Stimulated activated memory B cell treated with anti-CD40 and anti-IgM and Interleukin-4, amounts not matched to agents 10 μg/mL and 1 μg/mL and 100 μg/mL, for 72 hours (primary cell): ENCODE measurements at places on chromosomes 4 and X.
A peak's percentile ranks its signal among the peaks of the same experiment; 100 is the strongest.

DNA sequence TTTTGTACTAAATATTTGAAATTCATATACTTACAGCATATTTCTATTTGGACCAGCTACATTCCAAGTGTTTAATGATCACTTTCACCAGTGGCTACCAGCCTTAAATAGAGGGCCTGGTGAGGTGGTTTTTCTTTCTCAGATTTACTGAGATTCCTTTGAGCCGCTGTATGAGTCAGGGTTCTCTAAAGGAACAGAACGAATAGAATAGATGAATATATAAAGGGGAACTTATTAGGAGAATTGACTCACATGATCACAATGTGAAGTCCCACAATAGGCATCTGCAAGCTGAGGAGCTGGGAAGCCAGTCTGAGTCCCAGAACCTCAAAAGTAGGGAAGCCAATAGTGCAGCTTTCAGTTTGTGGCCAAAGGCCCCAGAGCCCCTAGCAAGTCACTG, 146.2 kb upstream of the TLL1 start:
- no peak for ATAC-seq

DNA sequence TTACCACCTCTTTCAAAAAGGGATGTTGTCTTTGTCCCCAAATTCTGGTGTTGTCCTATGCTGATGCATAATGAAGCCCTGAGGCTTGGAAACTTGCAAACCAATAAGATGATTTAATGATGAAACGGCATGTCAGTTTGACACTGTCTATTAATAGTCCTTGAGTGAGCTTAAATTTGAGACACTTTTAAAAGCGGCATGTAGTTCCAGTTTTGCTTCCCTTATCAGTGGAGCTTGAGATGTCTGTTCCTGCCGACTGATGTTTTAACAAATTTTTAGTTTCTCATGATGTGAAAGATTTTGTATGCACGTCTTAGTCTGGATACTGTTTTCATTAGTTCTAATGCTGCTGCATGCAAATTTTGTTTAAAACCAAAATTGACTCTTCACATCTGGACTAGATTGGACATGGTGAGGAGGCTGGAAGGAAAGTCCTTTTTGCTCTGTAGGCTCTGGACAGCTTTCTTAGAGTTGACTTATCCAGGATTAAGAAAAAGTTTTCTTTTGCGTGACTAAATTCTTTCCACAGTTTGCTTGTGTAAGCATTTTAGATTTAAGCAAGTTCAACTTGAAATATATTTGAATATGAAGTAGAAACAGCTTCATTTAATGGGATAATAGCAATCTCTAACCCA, 11.7 kb downstream of the C1GALT1C1 start:
- ATAC-seq, result no peak

GRCh38 chr4:117847849-117848248, 186.4 kb upstream of the NDST3 start:
- no peak for ATAC-seq

GRCh38 chr4:124019749-124020549, 623.4 kb downstream of the SPRY1 start:
- no peak for ATAC-seq

GRCh38 chrX:45992402-45993123, 552.7 kb downstream of the ZNF674 start:
- ATAC-seq, result no peak

DNA sequence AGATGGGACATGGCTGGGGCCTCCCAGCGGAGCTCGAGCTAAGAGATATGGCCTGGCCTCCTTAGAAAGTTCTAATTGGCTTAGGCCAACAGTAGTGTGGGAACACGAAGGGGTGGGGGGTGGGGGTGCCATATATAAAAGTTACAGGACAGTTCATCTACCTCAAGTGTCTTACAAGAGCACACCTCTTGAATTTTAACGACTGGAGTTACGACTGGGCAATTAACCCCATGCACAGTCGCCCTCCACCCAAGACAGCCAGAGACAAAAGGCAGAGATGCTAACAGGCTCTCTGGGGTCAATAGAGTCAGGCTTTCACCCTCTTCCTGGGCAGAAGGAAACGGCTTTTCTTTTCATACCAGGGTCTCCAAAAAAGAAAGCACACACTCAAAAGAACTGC, 302.2 kb downstream of the BCOR start:
- no peak for ATAC-seq

DNA sequence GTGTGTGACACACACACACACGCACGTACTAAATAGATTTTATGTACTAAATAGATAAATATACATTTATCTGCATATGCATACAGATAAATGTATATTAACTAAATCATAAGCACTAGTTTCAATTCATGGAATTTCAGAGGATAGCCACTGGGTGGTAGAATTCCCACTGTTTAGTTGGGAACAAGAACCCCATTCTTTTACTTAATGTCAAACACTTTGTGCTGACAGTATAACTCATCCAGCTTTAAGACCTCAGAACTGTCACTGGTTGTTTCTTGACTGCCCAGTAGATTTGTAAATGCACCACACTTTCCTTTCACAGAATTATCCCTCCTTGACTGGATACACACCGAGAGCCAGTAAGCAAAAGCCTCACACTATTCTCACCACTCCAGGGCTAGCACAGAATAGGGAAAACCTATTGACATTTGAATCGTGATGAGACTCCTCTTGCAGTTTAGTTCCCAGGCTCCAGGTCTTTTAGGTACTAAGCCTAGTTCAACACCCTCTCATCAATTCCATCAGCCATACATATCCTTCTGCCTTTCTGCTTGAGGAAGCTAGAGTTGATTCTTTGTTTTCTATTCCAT, 32.4 kb downstream of the PPARGC1A start:
- no peak for ATAC-seq

GRCh38 chr4:25941457-25942221, 27.6 kb downstream of the SMIM20 start:
- no peak for ATAC-seq

- ATAC-seq, result no peak
These were observed 885.8 kb downstream of the SH3BGRL start for GRCh38 chrX:82087699-82088098.

DNA sequence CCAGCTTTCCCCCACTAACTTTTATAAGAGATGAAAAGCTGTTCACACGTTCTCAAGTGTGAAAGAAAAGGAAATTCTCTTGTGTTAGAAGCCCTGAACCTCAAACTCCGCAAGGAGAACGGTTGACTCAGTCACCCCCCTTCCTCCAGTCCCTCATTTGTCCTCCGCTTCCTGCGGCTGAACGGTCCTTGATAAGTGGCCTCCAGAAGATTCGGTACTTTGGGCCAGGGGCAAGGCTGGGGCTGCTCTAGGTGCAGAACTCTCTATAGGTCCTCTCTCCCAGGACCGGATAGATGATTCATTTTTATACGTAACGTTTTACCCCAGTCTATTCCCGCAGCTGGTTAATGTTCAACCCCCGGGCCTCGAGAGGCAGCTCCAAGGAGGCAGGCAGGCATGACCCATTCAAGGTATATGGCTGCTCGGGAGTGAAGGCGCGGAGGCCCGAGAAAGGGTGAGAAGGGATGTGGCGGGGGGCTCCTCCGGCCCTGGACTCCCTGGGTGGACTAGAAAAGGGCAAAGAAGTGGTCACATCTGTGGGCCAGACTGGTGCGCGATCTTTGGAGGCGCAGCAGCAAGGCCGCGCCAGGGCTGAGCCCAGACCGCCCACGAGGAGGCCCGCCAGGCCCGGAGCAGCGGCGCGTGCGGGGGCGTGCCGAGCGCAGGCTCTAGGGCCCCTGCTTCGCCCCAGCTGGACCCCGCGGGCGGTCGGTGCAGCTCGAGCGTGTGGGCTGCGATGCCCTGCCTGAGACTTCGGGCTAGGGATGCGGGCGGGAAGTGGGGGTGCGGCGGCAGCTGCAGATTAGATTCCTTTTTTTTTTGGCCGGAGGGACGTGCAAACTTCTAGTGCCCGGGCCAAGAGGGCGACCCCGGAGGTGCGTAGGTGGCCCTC, 11.7 kb downstream of the PITX2 start:
- ATAC-seq, result no peak

GRCh38 chr4:108465886-108466500, 154.4 kb upstream of the RPL34 start:
- no peak for ATAC-seq

GRCh38 chrX:1484638-1485019, 31.9 kb upstream of the ASMTL start:
- ATAC-seq, result peak; percentile 9

DNA sequence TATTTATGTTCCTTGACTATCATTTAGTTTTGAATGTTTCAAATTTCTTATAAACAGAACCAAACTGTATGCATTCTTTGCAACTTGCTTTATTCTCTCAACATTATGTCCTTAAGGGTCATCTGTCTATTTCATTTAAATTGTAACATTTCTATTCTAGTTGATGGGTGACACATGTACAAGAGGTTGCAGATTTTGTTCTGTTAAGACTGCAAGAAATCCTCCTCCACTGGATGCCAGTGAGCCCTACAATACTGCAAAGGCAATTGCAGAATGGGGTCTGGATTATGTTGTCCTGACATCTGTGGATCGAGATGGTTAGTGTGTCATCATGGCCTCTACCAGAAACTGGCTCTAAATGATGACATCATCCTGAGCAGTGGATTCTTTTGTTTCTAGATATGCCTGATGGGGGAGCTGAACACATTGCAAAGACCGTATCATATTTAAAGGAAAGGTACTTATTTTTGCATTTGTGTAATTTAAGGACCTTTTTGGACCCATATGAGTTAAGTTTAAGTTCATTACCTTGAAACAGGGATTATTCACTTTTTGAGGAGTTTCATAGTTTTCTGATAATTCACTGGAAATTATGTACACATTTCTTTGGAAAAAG, 6.1 kb downstream of the LIAS start:
- ATAC-seq, result no peak

DNA sequence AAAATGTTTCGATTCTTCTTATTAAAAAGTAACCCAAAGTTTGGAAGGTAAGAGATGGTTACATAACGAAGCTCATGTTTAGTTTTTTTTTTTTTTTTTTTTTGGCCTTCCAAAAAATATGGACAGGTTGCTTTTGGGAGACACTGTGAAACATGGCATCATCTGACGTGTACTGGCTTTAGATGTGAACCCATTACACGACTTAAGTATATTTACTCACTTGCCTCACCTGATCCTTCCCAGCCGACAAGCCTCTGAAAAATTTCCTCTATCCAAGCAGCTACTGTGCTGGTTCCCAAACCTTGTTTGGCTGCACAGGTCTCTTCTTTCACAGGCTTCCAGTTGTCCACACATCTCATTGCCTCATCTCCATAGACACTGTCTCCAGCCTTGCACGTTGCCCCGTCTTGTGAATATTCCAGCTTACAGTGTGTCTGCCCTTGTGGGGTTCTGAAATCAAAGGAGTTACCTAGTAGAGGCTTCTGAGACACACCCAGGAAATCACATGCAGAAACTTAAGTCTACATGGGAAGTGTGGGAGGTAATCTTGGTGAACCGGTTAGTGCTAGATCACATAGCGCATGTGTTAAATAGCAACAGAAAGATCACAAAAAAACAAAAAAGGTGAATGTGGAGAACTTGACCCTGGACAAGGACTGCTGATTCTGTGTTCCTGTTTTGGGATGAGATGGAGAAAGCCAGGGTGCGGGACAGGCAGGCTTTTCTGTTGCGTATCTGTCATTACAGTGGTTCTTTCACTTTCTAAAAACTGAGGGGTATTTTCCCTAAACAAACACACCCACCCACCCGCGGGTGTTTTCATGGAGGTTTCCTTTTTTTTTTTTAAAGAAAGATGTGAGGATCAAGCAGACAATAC, 328.6 kb downstream of the ARHGAP10 start:
- no peak for ATAC-seq

DNA sequence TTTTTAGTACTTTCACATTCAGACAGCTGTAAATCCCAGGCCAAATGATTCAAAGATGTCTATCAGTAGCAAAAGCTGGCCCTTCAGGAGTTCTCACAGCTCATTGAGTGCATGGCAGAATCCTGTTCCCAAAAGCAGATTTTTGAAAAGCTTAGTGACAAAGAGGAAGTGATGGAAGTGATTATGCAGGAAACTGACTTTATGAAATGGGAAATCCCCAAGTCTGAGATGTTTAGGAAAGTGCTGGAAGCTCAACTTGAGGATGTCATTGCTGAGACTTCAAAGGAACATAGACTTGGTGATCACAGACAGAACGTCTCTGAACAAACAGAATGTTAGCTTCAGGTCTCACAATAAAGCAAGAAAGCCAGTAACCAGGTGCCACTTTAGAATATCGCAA, 51.0 kb upstream of the CFAP47 start:
- no peak for ATAC-seq

GRCh38 chr4:173857828-173858227, 327.8 kb upstream of the HAND2 start:
- no peak for ATAC-seq

DNA sequence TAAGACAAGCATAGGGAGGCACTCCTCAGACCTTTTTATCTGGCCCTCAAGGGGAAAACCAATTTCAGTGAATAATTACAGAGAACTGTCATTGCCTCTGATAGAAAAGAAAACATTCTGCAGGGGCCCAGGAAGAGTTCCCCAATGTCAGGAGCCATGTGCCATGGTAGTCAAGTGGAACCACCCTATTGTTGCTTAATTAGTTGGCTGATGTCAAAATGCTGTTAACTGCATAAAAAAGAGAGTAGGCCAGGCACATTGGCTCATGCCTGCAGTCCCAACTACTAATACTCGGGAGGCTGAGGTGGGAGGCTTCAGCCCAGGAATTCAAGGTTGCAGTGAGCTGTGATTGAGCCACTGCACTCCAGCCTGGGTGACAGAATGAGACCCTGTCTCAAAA, 28.6 kb upstream of the OGT start:
- no peak for ATAC-seq

DNA sequence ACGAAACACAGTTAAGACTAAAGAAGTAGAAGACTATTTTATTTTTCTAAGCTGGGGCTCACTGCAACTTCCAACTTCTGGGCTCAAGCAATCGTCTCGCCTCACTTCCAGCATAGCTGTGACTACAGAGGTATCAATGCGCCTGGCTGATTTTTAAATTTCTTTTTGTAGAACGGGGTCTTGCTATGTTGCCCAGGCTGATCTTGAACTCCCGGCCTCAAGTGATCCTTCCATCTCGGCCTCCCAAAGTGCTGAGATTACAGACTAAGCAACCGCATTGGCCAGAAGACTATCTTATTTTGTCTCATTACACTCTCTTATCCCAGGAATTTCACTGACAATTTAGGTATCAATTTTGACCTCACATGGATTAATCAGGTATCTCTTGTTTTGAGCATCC, 1.2 kb downstream of the LAMTOR3 start:
- ATAC-seq, result no peak

DNA sequence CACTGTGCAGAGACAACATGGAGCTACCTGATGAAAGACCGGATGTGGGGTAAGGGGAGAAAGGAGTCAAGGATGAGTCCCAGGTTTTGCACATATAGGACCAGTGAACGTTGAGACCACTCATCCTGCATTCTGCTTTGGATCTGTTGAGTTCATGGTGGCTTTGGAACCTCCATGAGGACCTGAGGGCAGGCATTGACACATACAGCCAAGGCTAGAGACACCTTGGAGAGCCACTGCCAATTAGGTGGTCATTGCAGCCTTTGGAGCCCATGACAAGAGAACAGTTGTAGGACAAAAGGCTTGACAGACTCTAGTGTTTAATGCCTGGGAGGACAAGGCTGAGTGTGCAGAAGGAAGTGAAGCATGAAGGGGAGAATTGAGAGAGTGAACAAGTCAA, 87.9 kb downstream of the STK32B start:
- no peak for ATAC-seq
